ENCODE measurements at places on chromosomes 11 and 22.

- no peak for DNase-seq
These were observed 8.1 kb upstream of the PLXNB2 start for GRCh38 chr22:50315289-50316113.

- DNase-seq, result peak; percentile 27
These were observed 816 bp upstream of the PLEKHA7 start for GRCh38 chr11:17014833-17015626.

- no peak for DNase-seq
These were observed 13.0 kb downstream of the PIK3IP1 start for GRCh38 chr22:31279327-31279669.

- no peak for DNase-seq
These were observed 27.9 kb upstream of the GRK3 start for GRCh38 chr22:25536589-25536988.

All from T-helper 1 cell (primary cell).